ENCODE measurements at places on chromosomes 1 and 21.

- DNase-seq: peak; percentile 89
Measured at GRCh38 chr1:161989786-161990185, 33.9 kb downstream of the OLFML2B start.

GRCh38 chr1:161970633-161971032 lies 53.0 kb downstream of the OLFML2B start:
- no peak for DNase-seq

DNA sequence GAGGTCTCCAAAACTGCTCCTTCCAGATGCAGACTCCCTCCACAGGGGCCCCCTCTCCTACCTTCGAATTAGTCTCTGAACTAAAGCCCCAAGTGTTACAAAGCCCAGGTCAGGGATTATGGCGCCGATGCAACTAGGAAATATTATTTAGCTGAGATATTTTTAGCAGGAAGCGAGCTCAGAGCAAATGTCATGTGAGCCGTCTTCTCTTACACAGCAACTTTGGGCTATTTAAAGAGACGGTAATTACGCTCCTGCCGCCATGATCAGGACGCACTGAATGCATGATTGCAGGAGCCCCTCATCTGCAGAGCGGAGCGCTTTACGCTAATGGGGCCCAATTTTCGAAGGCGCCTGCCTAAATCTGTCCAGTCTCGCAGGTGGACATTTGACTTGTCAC lies 55.3 kb upstream of the TARDBP start:
- DNase-seq: no peak

DNA sequence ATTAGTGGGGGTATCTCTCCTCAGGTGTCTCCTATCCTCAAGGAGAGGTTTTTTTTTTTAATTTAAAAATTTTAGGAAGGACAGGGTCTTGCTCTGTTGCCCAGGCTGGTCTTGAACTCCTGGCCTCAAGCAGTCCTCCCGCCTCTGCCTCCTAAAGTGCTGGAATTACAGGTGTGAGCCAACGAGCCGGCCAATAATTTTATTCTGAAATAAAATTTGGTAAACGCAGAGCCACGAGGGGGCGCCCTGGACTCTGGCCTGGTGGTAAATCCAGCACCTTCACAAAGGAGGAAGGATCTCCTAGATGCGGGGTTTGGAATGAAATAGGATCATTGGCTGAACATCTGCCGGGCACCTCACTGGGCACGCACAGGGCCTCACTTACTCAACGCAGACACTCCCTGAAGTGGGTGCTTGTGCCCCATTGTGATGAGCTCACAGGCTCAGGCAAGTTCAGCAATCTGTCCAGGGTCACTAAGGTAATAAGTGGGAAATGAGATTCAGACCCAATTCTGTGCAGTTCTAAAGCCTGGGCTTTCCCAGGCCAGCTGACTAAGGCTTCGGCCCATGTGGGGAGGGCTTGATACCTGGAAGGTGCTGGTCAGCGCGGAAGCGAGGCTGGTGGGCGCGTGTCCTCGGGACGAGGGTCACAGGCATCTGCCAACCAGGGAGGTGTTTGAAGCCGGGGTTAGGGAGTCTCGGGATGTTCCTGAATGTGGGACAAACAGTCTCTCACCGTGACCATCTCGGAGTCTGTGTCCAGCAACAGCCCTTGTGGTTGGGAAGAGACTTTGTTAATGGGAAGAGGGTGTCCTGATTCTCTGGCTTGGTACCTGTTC lies 32.7 kb upstream of the ETV3 start:
- peak; percentile 59 for DNase-seq

- DNase-seq: peak; percentile 75
Measured at GRCh38 chr1:9181176-9181906, 52.4 kb upstream of the GPR157 start.

GRCh38 chr1:197519741-197520334 lies 251.8 kb downstream of the CRB1 start:
- peak; percentile 3 for DNase-seq

GRCh38 chr21:46082713-46082962 lies 15.3 kb upstream of the COL6A2 start:
- no peak for DNase-seq

DNA sequence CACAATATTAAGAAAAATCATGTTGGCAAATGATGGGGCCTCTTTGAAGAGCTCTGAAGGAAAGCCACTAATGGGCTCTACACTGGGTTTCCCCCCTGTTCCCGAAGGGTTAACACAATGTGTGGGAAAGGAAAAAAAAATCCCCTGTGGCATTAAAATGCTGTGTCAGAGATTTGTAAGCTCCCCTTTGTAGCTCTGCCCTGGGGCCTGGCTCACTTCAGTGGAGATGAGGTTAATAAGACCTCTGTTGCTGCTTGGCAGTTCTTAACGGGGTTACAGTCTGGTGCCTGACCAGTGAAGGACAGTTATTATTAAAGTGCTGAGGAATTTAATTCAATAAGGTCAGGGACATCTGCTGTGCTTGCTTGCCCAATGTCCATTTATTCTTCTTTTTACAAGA lies 129.7 kb upstream of the UBE2U start:
- DNase-seq: no peak

DNA sequence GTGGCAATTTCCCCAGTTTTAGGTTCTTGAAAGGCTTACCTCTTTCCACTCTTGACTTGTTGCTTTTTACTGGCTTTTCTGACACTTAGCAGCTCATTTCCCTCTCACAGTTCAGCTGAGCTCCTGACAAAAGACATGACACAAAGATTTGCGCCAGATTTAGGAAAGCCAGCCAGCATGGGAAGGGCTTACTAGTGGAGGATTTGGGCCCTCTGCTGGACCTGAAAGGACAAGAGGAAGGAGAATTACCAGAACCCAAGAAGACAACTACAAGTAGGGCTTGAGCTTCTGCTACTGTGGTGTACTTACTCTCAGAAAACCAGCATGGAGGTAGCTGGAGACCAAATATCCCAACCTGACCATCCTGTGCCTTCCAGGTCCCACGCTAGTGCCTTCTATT lies 784.5 kb downstream of the BRINP3 start:
- no peak for DNase-seq

GRCh38 chr1:48715921-48716320 lies 60.8 kb downstream of the BEND5 start:
- no peak for DNase-seq

- DNase-seq: no peak
Measured at GRCh38 chr21:35436899-35437298, 387.8 kb upstream of the RUNX1 start.

- DNase-seq: no peak
Measured at GRCh38 chr1:164703463-164703862, 144.5 kb downstream of the PBX1 start.

GRCh38 chr1:89288051-89288340 lies 15.3 kb upstream of the GBP5 start:
- DNase-seq: no peak

- DNase-seq: no peak
Measured at GRCh38 chr1:222970040-222970439, 155.2 kb downstream of the DISP1 start.

GRCh38 chr1:913491-914130 lies 10.1 kb upstream of the SAMD11 start:
- DNase-seq: no peak

- peak; percentile 14 for DNase-seq
Measured at GRCh38 chr1:87250336-87250735, 78.3 kb upstream of the LMO4 start.

GRCh38 chr1:232904566-232904965 lies 45.8 kb upstream of the NTPCR start:
- DNase-seq: no peak
